ENCODE measurements at places on chromosomes 7 and 10.

DNA sequence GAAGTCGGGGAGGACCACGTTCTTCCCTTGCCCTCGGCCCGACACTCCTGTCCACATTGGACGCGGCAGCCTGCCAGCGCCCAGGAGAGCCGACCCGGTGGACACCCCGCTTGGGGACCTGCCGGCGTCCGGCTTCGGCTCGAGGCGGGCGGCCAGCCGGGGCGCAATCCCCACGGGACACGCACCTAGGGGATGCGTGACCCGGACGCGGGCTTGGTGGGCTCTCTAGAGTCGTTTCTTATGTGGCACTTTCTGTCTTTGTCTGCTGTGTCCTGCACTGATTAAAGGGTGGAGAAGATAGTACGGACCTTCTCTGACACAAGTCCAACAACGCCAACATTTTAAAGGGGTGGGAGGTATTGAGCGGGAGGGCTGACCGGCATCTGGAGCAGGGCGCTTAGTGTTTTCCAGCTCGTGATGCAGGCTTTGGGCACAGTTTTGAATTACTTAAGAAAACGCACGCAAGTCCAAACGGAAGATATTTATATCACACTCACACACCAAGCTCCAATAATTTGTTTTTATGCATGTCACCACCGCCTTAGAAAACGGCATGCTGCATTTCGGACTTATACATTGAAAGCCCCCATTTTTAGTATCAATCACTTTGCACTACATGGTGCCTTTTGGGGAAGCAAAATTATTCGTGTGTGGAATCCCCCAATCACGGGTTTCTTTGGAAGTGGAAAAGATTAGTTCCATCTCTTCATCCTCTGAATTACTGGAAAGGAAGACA, 3.9 kb upstream of the SPAG6 start:
- peaks cover 80% of the 10 kb centered on the region for H3K27me3 ChIP-seq
- peaks cover 8% of the 10 kb centered on the region for H3K36me3 ChIP-seq
- H3K27ac ChIP-seq: peak overlapping the region; percentile 59

GRCh38 chr7:148738737-148739535, 40.2 kb downstream of the CUL1 start:
- H3K4me3 ChIP-seq: no peak overlapping the region
- H3K27me3 ChIP-seq: no peaks in the 10 kb centered on the region
- H3K36me3 ChIP-seq: peaks cover 75% of the 10 kb centered on the region
- H3K27ac ChIP-seq: no peak overlapping the region
- H3K4me1 ChIP-seq: peaks cover 7% of the 10 kb centered on the region

GRCh38 chr10:83545901-83546391, 593.4 kb upstream of the GHITM start:
- H3K27me3 ChIP-seq: no peaks in the 10 kb centered on the region
- no peaks in the 10 kb centered on the region for H3K36me3 ChIP-seq
- DNase-seq: no peak
- H3K4me1 ChIP-seq: no peaks in the 10 kb centered on the region
- H3K27ac ChIP-seq: no peak overlapping the region

DNA sequence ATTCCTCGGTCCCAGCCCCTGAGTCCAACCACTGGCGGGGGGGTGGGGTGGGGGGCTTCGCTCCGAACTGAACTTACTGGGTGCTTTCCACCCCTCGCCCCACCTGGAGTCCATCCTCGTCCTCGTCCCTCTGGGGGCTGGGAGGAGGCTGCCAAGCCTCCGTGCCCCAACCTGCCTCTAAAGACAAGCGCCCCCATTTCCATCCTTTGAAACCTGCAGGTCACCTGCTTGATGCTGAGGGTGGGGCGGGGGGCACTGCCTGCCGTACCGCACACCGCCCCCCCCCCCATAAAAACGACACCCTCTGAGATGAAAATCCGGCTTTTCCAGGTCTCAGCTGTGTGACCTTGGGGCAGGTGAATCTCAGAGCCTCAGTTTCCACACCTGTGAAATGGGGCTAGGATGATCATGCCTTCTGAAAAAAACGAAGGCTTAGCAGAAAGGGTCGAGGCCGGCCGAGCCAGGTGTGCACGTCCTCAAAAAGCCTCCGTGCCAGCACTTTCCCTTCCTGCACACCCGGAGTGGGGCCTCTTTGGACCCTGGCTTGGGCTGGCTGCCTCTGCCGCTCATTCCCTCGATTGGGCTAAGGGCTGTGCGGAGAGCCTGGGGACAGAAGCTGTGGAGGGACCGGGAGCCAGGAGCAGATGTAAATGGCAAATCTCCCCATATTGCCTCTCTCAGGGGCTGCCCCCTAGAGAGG, 967 bp downstream of the ELFN1 start:
- H3K27me3 ChIP-seq: peaks cover 24% of the 10 kb centered on the region
- peaks cover 2% of the 10 kb centered on the region for H3K4me1 ChIP-seq
- DNase-seq: peak; percentile 7
- H3K4me3 ChIP-seq: no peak overlapping the region
- no peaks in the 10 kb centered on the region for H3K36me3 ChIP-seq

DNA sequence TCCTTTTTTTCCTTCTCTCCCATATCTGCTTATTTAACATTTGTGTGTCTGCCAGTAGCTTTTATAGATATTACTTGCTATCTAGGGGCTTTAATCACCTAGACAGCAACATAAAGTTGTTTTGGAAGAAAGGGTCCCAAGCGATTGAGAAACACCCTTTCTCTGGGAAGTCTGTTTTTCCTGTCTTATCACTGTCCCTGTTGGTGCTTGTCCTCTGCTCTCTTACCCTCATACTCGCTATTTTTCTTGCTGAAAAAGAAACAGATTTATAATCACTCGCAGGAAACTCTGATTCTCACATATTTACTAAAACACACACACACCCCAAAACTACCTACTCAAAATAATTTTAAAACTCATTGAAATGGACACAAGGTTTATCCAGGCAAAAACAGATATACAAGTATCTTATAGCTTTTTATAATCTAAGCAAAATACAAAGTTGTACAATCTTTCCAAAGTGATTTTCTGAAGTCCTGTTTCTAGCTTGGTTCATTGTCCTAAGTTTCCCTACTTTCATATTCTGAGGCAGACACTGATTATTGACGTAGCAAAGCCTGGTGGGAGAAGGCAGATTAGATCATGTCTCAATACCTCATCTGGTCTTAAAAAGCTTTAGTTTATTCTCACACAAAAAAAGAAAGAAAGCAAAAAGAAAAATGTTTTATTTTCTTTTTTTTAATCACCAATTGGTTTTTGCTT, 157.3 kb downstream of the CACNA2D1 start:
- H3K27ac ChIP-seq: no peak overlapping the region
- H3K4me3 ChIP-seq: no peak overlapping the region
- H3K4me1 ChIP-seq: no peaks in the 10 kb centered on the region
- no peak for DNase-seq
- H3K36me3 ChIP-seq: no peaks in the 10 kb centered on the region

- no peaks in the 10 kb centered on the region for H3K36me3 ChIP-seq
- no peak overlapping the region for H3K27ac ChIP-seq
- H3K27me3 ChIP-seq: peaks cover 12% of the 10 kb centered on the region
- no peak for DNase-seq
Measured at GRCh38 chr7:106588422-106589197, 72.3 kb downstream of the CCDC71L start.

GRCh38 chr10:30420266-30420665, 13.7 kb upstream of the MAP3K8 start:
- no peak overlapping the region for H3K4me3 ChIP-seq
- peak overlapping the region; percentile 58 for H3K27ac ChIP-seq
- H3K4me1 ChIP-seq: peaks cover 61% of the 10 kb centered on the region

GRCh38 chr10:97333601-97334369, 744 bp downstream of the FRAT2 start:
- peak overlapping the region; percentile 77 for H3K4me3 ChIP-seq
- peaks cover 37% of the 10 kb centered on the region for H3K4me1 ChIP-seq
- peak overlapping the region; percentile 82 for H3K27ac ChIP-seq
- peaks cover 14% of the 10 kb centered on the region for H3K36me3 ChIP-seq
- DNase-seq: peak; percentile 63

DNA sequence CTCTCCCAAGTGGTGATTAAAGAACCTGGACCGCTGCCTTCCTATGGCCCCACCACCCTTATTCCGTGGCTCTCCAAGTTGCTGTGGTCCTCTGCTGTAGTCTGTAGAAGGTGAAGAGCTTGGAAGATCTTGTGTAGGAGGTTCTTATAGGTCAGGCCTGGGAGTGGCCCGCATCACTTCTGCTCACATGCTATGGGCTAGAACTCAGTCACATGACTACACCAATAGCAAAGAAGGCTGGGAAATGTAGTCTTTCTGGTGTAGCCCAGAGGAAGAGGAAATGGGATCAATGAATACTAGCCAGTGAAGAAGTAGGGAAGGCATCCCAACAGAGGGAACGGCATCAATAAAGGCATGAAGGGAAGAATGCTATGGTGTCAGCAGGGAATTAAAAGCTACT, 41.3 kb upstream of the AOAH start:
- H3K36me3 ChIP-seq: peaks cover 2% of the 10 kb centered on the region
- no peak overlapping the region for H3K27ac ChIP-seq
- no peak overlapping the region for H3K4me3 ChIP-seq
- DNase-seq: no peak
- peaks cover 17% of the 10 kb centered on the region for H3K4me1 ChIP-seq

DNA sequence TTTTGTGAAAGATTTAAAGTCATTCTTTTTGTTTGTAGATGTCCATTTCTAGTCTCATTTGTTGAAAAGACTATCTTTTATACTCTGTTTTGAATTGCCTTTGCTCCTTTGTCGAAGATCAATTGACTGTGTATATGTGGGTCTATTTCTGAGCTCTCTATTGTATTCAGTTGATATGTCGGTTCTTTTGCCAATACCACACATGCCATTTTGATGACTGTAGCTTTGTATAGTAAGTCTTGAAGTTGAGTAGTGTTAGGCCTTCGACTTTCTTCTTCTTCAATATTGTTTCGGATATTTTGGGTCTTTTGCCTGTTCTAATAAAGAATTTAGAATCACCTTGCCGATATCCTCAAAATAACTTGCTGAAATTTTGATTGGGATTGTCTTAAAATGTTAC, 104.5 kb downstream of the CCSER2 start:
- no peaks in the 10 kb centered on the region for H3K27me3 ChIP-seq
- H3K4me3 ChIP-seq: no peak overlapping the region
- H3K27ac ChIP-seq: no peak overlapping the region
- H3K36me3 ChIP-seq: peaks cover 16% of the 10 kb centered on the region

DNA sequence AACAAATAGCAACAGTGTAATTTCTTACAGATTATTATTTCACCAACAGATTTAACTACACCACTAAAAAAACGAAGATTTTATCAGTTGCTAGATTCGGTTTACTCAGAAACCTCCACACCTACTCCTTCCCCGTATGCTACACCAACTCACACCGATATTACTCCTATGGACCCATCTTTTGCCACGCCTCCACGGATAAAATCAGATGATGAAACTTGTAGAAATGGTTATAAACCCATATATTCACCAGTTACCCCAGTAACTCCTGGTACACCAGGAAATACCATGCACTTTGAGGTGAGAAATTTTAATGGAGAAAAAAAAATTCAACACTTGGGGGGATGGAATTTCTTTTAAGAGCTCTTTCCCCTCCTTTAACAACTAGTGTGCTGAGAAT, 92.5 kb downstream of the KMT2E start:
- no peak for DNase-seq
- peaks cover 20% of the 10 kb centered on the region for H3K4me1 ChIP-seq
- H3K4me3 ChIP-seq: no peak overlapping the region
- H3K27ac ChIP-seq: peak overlapping the region; percentile 42
- no peaks in the 10 kb centered on the region for H3K27me3 ChIP-seq

DNA sequence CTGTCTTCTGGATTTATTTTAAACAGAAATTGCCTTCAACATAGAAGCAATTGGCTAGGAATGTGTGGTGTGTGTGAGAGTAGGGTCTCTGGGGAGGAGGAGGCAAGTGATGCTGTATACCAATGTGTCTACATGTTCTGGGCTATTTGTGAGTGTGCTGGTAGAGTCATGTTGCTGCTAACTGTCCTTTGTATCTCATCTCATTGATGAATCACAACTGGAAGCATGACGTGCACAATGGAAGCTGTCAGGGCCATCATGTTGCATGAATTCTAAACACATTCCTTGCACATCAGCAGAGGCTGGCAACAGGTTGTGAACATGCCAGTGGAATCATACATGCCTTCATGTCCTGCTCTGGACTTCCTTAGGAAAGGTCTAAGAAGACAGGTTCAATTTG, 199.7 kb downstream of the BMPER start:
- no peak overlapping the region for H3K4me3 ChIP-seq
- H3K27me3 ChIP-seq: no peaks in the 10 kb centered on the region
- no peak for DNase-seq
- no peak overlapping the region for H3K27ac ChIP-seq
- H3K4me1 ChIP-seq: no peaks in the 10 kb centered on the region
- H3K36me3 ChIP-seq: no peaks in the 10 kb centered on the region

GRCh38 chr7:158472596-158472995, 115.0 kb downstream of the PTPRN2 start:
- no peak overlapping the region for H3K4me3 ChIP-seq
- H3K4me1 ChIP-seq: peaks cover 2% of the 10 kb centered on the region
- H3K27me3 ChIP-seq: peaks cover 6% of the 10 kb centered on the region
- H3K27ac ChIP-seq: no peak overlapping the region
- no peak for DNase-seq

DNA sequence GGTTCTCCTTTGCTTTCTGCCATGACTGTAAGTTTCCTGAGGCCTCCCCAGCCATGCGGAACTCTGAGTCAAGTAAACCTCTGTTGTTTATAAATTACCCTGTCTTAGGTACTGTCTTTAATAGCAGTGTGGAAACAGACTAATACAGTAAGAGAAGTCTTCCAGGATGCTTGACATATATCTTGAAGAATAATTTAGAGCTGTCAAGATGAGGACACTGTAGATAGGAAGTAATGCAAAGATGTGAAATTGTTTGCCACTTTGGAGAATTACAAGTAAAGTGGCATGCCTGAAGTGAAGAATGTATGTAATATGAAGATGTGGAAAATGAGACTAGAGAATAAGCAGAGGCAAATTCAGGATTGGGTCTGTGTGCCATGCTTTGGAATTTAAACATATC, 2.9 kb upstream of the CADPS2 start:
- H3K27ac ChIP-seq: no peak overlapping the region
- peaks cover 42% of the 10 kb centered on the region for H3K27me3 ChIP-seq
- H3K4me3 ChIP-seq: no peak overlapping the region
- no peak for DNase-seq
- no peaks in the 10 kb centered on the region for H3K36me3 ChIP-seq
- peaks cover 7% of the 10 kb centered on the region for H3K4me1 ChIP-seq

DNA sequence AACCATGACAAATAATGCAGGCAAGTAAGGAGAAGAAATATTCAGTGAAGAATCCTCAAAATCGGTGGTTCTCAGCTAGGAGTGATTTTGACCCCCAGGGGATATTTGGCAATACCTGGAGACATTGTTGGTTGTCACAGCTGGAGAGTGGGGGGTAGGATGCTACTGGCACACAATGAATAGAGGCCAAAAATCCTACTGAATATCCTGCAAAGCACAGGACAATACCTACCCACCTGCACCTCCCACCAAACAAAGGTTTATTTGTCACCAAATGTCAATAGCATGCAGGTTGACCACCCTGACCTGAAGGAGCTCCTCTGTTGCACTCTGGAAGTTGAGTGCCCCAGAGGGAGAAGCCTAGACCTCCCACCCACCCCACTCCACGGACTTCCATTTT, 1028.6 kb downstream of the CNTNAP2 start:
- DNase-seq: no peak
- H3K4me1 ChIP-seq: no peaks in the 10 kb centered on the region
- no peaks in the 10 kb centered on the region for H3K36me3 ChIP-seq
- no peak overlapping the region for H3K4me3 ChIP-seq

- peaks cover 80% of the 10 kb centered on the region for H3K4me1 ChIP-seq
- DNase-seq: no peak
- H3K4me3 ChIP-seq: no peak overlapping the region
- H3K27ac ChIP-seq: no peak overlapping the region
- H3K36me3 ChIP-seq: peaks cover 28% of the 10 kb centered on the region
Measured at GRCh38 chr10:119498889-119499676, 43.4 kb downstream of the RGS10 start.

GRCh38 chr10:103144041-103144440, 49.0 kb downstream of the NT5C2 start:
- no peak overlapping the region for H3K27ac ChIP-seq
- H3K4me1 ChIP-seq: no peaks in the 10 kb centered on the region
